ENCODE measurements at places on chromosomes 2 and 18. TPM values are rescaled to one million over a fixed set of nuclear protein-coding genes. Genes with fewer than 3 reads are reported as not detected.

GRCh38 chr2:139963863-139964355 lies 1183.7 kb upstream of the NXPH2 start:
- DNase-seq = no peak

GRCh38 chr2:98564541-98565132 lies 43.7 kb downstream of the COA5 start:
- DNase-seq = no peak

DNA sequence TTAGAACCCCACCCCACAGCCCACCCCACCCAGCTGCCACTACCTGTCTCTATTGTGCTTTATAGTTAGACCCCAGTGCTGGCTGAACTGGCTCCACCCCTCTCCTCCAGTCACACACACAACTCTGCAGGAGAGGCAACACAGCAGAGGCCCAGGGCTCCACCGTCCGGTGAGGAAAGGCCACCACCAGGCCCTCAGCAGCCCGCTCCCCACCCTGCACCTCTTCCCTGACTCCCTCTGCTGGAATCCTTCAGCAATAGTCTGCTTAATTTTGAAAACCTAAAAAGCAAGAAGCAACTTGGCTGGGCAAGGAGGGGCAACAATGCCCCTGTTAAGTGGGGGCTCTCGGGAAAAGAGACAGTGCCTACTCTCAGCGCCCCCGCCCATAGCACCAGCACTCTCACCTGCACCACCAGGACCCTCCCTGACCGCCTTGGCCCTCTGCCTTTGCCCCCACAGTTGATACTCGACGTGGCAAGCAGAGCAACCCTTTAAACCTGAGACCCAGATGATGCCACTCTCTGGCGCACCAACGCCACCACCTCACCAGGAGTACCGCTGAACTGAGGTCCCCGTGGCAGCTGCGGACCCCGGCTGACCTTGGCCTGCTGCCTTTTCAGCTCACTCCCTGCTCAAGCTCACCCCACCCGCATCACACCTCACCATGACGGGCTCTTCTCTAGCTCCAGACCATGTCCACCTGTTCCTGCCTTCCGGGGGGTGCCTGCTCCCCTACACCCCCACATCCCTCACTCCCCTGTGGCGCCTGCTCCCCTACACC lies 45.7 kb downstream of the NDUFA10 start:
- DNase-seq = no peak

DNA sequence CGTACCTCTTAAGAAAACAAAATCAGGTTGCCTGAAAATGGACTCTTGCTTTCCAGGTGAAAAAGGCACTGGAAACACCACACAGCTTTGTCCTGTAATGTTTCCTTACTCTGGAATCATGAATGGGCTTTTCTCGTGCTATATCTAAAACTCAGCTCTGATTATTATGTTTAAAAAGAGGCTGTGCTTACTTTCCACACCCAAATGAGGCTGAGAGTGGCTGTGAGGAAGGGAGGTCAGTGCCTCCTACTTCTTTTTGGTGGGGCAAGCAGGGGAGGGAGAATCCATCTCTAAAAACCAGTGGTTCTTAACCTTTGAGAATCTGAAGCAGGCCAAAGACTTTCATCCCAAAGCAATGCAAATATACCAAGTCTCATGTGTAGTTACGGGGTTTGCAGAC lies 148.6 kb downstream of the FAM210A start:
- DNase-seq = no peak

- no peak for DNase-seq
These were observed 42.3 kb downstream of the SLC4A1AP start for GRCh38 chr2:27705851-27706622.

DNA sequence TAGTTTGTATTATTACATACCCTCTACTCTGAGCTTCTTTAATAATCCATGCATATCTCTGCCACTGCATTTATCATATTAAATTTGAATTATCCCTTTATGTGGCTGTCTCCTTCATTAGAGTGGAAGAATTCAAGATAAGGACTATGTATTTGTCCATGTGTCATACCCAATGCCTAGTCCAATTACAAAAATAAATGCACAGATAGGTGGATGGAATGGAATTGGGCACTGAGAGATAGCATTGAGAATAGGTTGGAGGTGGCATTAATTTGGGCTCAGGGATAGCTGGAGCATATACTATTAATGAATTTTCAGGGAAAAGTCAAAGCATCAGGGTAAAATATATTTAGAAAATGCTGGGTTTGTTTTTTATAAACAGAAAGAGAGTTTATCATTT lies 893.2 kb downstream of the EPHA4 start:
- no peak for DNase-seq

HOXD12 gene
- not detected for polyA plus RNA-seq

ABCB11 gene
- polyA plus RNA-seq = 0.08 TPM
